ENCODE measurements at places on chromosomes 4 and X. TPM values are rescaled to one million over a fixed set of nuclear protein-coding genes. Genes with fewer than 3 reads are reported as not detected.

Gene NUDT10
- under 0.01 TPM for total RNA-seq

Gene ERVMER34-1
- total RNA-seq = under 0.01 TPM

Gene CCDC158
- total RNA-seq = not detected

Gene GABRG1
- total RNA-seq = not detected

Gene HSD17B11
- total RNA-seq = 31.7 TPM

Gene CYBB
- not detected for total RNA-seq

Gene PROM1
- total RNA-seq = under 0.01 TPM

Gene TDO2
- total RNA-seq = not detected

Gene ESX1
- under 0.01 TPM for total RNA-seq

Gene GALNTL6
- total RNA-seq = not detected

Gene OTUD4
- total RNA-seq = 16.9 TPM

Gene C1QTNF7
- total RNA-seq = not detected

Gene SSX4
- not detected for total RNA-seq

Gene DCX
- total RNA-seq = not detected

Gene GASK1B
- 44.8 TPM for total RNA-seq

Gene GPAT3
- 17.3 TPM for total RNA-seq

Gene GABRB1
- not detected for total RNA-seq

Gene RNF175
- total RNA-seq = not detected

Data from dermis microvascular lymphatic vessel endothelial cell (primary cell).